ENCODE measurements at places on chromosomes 1 and 21.

- ATAC-seq: no peak
These were observed 51.2 kb downstream of the TRAF5 start for GRCh38 chr1:211377539-211378450.

DNA sequence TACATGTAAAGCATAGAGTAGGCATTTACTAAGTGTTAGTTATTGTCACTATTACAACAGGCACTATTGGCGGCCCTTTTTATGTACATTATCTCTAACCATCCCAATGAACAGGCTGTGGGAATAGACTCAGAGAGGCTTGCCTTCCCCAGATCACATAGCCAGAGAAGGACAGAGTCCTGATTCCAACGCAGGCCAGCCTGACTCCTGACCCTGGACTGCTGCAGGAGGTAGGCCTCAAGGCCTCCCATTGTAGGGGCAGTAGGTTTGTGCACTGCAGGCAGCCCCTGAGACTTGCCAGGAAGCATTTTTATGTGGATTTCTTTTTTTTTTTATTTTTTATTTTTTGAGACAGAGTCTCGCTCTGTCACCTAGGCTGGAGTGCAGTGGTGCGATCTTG is 6.4 kb upstream of the GFI1 start:
- ATAC-seq: no peak

- no peak for ATAC-seq
These were observed 75.6 kb downstream of the PIGK start for GRCh38 chr1:77143529-77144121.

DNA sequence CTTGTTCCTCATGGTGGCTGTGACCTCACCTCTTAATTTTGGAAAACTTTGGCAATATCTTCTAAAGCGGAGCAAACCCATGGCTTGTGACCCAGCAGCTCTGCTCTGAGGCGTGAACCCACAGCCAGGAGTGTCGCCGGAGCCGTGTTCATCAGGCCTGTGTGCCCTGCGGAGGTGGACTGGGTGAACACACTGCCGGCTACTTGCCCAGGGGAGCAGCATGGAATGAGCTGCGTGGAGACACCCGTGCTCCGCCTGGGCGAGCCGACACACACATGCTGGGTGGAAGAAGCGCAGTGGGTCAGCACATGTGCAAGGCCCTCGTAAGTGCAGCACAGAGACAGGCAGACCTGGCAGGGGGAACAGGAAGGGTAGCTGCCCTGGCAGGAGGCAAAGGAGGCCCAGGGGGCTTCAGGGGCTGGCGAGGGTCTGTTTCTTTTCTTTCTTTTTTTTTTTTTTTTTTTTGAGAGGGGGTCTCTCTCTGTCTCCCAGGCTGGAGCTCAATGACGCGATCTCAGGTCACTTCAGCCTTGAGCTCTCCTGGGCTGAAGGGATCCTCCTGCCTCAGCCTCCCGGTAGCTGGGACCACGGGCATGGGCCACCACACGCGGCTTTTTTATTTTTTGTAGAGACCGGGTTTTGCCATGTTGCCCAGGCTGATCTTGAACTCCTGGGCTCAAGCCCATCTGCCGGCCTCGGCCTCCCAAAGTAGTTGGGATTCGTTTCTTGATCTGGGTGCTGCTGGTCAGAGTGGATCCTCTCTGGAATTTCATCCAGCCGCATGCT is 41.8 kb downstream of the AGPAT3 start:
- no peak for ATAC-seq

- ATAC-seq: no peak
These were observed 322.4 kb downstream of the SETD4 start for GRCh38 chr21:35737899-35738346.

DNA sequence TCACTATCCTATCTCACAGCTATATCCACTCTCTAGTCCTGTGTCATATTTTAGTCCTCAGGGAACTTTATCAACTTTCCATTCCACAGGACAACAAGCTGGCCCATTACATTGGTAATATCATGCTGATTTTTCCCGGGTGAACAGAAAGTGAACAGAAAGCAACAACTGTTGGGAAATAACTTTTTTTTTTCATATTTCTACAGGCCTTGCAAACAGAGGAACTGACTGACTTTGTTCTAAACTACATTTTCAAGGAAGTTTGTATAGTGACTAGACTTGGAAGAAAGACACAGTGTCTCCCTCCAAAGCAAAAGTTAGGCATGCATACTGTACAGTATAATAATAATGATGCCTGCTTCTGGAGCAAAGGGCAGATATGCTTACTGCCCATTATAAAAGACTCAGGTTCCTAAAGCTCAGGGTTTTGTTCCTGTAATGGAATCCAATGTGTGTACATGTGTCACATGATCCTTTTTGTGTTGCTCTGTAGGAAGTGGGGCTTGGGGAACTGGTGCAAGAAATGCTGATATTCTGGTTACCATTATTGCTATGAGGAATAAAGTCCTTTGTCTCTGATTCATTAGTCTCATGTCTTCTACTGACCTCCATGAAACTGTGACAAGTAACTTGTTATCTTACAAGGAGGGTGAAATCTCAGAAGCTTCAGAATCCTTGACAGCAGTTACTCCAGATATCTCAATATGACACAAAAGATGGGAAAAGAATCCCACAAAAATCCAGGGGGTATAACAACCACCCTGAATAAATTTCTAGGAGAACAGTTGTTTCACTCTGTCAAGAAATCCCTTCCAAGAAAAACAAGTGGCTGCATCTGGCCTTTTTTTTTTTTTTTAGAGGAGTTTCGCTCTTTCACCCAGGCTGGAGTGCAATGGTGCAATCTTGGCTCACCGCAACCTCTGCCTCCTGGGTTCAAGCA is 17.7 kb upstream of the NTPCR start:
- ATAC-seq: no peak

- ATAC-seq: no peak
These were observed 93.0 kb downstream of the DISC1 start for GRCh38 chr1:231719485-231720183.

DNA sequence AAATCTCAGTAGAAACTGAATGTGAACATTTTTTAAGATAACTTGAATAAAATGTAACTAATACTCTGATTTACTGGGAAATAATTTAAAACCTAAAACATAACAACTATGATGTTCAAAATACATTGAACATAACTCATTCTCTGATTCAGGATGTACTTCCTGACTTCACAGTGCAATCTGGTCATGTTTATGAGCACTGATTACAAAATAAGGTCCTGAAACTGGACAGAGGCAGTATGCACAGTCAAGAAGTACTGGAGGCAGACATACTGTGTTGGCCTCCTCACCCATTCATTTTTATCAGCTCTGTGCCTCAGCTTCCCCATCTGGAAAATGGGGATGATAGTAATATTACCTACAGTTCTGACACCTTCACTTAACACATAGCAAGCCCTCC is 651.3 kb downstream of the PTPRC start:
- no peak for ATAC-seq

GRCh38 chr1:224563666-224564065 is 52.5 kb upstream of the CNIH3 start:
- no peak for ATAC-seq

DNA sequence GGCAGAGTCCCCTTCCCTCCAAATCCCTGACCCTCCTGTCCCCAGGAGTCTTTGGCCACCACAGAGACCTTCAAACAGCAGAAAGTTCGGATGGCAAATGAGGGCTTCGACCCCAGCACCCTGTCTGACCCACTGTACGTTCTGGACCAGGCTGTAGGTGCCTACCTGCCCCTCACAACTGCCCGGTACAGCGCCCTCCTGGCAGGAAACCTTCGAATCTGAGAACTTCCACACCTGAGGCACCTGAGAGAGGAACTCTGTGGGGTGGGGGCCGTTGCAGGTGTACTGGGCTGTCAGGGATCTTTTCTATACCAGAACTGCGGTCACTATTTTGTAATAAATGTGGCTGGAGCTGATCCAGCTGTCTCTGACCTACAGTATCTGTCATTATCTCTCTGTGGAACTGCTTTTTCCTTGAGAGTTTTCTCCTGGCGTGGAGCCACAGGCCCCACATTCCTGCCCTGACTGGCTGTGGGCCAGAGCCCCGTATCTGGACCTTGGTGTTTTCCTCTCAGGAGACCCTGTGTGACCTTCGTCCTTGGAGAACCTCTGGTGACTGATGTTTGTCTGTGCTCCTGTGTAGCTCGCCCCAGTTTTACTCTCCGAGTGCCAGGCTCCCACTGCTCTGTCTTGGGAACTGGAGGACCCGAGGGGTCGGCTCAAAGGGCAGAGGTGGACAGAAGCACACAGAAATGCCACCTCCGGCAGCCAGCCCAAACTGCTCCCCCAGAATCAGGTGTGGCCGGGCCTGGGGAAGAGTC is 4.8 kb downstream of the SLC27A3 start:
- ATAC-seq: no peak

DNA sequence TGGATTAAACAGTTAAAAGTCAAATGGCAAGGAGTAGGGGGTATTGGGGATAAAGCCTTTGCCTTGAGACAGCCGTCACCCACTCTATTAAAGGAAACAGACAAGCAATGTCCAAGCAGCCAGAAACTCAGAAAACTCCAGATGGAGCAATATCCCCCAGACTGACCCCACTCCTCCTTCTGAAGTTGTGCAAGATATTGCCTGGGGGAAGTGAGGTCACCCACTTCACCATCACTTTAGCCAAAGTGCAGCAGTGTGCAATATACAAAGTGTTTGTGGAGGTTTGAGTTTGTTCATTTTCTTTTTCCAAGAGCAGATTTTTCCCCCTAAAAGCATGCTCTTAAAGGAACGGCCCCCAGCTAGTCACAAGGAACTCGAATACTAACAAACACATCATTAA is 125.1 kb downstream of the ETS2 start:
- no peak for ATAC-seq
